NCI-H1048 (cell line): ENCODE measurements at places on chromosomes 4 and X.

GRCh38 chr4:8152865-8153257 is 5.8 kb downstream of the ABLIM2 start:
- DNase-seq, result no peak

GRCh38 chr4:159358226-159358625 is 255.3 kb downstream of the RAPGEF2 start:
- no peak for DNase-seq

DNA sequence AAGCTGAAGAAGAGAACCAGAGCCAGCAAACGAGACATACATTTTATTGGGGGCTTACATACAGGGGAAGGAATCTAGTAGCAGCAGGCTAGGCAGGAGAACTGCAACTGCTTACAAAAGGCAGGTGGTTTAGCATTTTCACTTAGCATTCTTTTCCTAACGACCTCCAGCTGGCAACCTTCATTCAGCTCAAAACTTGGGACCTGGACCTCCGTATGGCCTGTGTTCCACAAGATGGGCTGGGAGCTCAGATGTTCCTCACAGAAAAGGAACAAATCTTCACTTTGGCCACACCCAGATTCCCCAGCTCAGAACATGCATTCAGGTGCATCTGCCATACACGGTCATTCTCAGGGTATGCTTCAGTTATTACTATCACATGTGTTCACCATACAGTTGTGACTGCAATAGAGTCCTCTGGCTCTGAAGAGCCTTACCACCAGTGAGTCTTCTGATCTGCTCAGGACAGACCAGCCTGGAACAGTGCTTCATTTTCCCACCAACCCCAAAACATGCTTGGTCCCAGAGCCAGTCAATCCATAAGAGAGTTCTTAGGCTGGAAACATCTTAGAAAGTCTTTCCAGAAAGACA is 29.6 kb upstream of the AP1AR start:
- DNase-seq, result no peak

- no peak for DNase-seq
Measured at GRCh38 chrX:3728454-3728853, 15.0 kb upstream of the PRKX start.

- DNase-seq, result no peak
Measured at GRCh38 chr4:25911356-25911755, 2.7 kb upstream of the SMIM20 start.

GRCh38 chr4:95439071-95439470 is 109.7 kb downstream of the UNC5C start:
- DNase-seq, result no peak

GRCh38 chr4:85779165-85779564 is 304.2 kb downstream of the ARHGAP24 start:
- DNase-seq, result no peak

GRCh38 chr4:114027596-114027995 is 48.1 kb upstream of the ARSJ start:
- DNase-seq, result no peak

- no peak for DNase-seq
Measured at GRCh38 chrX:94914235-94914634, 1240.2 kb downstream of the FAM133A start.

DNA sequence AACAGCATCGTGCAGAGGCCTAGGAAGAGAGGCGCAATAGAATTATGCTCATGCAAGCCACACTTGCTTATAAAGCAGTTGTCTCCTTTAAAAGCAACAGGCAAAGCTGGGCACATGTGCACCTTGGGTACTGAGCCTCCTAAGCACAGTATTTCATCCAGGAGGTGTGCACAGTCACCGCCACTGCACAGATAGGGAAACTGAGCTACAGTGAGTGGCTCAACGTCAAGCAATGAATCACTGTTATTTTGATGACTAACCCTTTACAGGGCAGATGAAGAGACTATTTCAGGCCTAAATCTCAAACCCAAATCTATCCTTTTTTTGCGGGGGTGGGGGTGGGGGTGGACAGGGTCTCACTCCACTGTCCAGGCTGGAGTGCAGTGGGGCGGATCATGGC is 42.3 kb downstream of the BCOR start:
- no peak for DNase-seq
